ENCODE measurements at places on chromosomes 7 and 10.
A peak's percentile ranks its signal among the peaks of the same experiment; 100 is the strongest.

GRCh38 chr10:60965696-60966095 lies 21.7 kb upstream of the RHOBTB1 start:
- no peak for DNase-seq

DNA sequence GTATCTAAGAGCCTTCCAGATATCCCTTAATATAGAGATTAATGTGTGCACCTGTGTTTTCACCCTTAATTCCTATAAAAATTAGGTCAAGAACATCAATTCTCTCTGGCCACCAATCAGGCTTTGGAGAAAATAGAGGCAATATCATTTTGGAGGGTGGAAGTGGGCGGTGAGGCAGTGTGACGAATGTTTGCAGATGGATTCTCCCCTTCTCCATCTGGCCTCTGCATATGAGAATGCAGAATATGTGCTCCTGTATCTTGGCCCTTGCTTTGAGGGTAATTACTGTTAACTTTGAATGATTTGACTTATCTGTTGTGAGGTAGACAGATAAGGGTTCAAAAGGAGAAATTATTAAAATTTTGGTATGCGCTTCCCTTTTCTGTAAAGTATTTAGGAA lies 304.0 kb upstream of the NPSR1 start:
- no peak for DNase-seq

GRCh38 chr7:7504910-7505704 lies 30.6 kb downstream of the COL28A1 start:
- no peak for DNase-seq

DNA sequence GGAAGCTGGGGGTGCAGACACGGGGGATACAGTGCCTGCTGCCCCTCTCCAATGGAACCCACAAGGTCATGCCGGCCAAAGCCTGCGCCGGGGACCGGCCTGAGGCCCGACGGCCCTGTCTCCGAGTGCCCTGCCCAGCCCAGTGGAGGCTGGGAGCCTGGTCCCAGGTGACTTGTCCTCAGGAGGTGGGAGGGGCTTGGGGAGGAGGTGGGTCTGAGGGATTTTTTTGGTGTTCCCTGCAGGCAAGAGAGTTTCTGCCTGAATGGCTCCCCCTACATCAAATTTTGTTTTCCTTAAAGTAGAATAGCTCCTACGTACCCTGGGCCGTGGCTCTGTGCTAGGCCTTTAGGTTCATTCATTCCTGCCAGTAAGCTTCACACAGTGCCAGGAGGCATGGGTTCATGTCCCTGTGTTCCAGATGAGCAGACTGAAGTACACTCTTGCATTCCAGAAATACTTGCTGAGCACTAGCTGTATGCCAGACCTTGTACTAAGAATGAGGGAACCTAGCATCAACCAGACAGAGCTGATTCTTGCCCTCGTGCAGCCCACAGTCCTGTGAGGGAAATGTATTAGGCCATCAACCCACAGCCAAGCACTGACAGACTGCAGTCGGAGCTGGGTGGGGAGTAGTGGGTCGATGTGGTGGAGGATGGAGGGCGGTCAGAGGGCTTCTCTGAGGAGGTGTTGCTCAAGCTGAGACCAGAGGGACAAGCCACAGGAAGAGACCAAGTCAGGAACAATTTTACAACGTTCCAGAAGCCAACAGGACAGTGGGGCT lies 31.1 kb downstream of the TBATA start:
- no peak for DNase-seq

- DNase-seq: peak; percentile 64
These were observed 57.1 kb upstream of the KMT2E start for GRCh38 chr7:104956753-104957450.

DNA sequence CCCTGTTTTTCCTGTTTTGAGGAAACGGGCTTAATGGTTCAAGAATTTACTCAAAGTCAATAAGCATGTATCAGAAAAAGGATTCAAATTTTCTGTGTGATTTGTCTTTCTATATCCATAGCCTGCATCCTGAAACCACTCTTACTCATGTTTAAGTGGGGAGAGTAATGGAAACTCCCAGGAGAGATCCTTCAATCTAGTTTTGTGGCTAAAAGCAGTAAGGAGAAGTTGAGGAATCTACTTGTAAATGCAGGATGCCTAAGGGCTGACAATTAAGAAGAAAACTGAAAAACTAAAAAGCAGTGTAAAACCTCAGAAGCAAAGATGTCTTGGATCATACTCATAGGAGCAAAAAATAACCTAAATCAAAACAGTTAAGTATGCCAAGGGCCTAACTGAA lies 68.1 kb upstream of the GRID1 start:
- DNase-seq: no peak

GRCh38 chr7:131627735-131628190 lies 71.3 kb upstream of the PODXL start:
- DNase-seq: no peak

GRCh38 chr10:125520968-125521367 lies 162.0 kb downstream of the TEX36 start:
- no peak for DNase-seq

DNA sequence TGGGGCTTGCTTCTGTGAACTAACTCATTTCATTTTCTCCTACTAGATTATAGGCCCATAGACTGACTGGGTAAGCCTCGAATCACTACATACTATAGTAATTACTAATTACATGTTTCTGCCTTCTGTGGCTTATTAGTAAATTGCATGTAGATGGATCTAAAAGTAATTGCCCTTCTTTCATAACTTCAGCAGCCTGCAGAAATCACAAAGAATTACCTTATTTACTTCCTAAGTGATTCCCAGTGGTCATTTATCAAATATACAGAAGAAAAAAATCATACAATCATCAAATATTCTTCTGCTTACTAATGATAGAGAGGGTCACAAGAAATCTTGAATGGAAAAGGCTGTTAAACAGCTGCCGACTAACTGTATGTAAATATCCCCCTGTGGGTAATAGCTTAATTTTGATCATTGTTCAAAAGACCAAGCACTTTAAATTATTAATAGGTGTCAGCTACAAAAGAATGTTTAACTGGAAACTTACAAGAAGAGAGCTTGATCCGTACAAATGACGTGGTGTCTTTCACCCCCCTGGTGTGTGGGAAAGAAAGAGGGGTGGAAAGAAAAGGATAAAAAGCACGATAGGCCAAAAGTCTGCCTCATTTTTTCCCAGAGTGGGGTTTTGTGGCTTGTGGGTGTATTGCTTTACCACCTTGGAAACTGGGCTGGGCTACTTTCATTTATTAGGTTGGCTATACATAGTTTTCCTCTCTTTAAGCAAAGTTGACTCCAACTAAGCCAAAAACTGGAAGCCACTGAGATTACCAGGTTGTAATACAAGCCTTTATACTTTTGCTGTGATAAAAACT lies 361.8 kb upstream of the ZMIZ1 start:
- DNase-seq: no peak

- no peak for DNase-seq
These were observed 56.2 kb downstream of the UBE3C start for GRCh38 chr7:157194948-157195347.

GRCh38 chr7:80619741-80620140 lies 18.7 kb upstream of the CD36 start:
- no peak for DNase-seq

- DNase-seq: no peak
These were observed 184.0 kb upstream of the RNF32 start for GRCh38 chr7:156456503-156457115.

- no peak for DNase-seq
These were observed 28.1 kb downstream of the DLG5 start for GRCh38 chr10:77898323-77899079.

GRCh38 chr10:111756217-111757061 lies 427.1 kb downstream of the GPAM start:
- DNase-seq: peak; percentile 49

DNA sequence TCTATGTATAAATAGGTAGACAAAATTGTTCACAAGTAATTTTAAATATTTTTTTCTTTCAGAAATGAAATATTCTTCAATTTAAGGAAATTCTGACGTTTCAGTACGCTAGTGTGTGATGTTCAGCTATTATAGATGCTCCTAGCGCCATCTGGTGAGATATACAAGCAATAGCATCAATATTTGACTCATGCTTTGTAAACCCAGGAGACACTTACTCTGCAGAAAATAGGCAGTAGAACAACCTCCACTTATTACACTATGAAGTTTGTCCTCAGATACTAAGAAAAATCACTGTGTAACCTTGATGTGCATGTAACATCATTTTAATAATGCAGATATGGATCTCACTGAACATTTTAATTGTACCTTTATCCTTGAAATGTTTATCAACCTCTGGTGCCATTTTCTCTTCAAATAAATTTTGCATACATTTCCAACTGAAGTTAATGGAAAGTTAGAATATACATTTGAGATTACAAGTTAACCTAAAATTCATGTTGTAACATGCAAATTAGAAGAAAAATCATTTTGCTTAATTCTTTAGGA lies 151.5 kb upstream of the FAM3C start:
- DNase-seq: no peak

DNA sequence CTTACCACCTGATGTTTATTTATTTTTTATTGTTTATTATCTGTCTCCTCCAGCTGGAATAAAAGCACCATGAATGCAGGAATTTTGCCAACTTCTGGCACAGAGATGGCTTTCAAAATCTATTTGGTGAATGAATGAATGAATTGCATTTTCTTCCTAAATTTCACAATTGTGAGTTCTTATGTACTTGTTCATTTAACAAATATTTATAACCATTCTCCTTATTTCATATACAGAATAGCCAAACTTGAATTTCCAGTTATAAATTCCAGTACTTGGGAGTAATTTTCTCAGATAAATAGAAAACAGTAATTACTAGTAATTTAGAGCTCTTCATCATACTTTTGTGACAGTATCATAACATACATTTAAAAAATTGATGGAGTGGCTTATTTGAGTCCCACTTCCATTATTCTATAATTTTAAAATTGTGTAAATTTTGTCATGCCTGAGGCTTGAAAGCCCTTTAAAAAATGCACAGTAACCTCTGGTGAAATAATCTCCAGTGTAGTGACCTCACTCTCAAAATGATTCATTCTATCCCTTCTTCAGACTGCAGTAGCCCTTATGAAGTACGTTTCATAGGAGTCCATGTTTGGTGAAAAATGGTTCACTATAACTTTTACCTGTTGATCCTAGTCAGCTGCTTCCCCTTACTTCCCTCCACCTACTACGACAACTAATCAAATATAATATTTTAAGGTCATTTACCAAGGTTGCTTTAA lies 40.0 kb upstream of the SRI start:
- DNase-seq: no peak

DNA sequence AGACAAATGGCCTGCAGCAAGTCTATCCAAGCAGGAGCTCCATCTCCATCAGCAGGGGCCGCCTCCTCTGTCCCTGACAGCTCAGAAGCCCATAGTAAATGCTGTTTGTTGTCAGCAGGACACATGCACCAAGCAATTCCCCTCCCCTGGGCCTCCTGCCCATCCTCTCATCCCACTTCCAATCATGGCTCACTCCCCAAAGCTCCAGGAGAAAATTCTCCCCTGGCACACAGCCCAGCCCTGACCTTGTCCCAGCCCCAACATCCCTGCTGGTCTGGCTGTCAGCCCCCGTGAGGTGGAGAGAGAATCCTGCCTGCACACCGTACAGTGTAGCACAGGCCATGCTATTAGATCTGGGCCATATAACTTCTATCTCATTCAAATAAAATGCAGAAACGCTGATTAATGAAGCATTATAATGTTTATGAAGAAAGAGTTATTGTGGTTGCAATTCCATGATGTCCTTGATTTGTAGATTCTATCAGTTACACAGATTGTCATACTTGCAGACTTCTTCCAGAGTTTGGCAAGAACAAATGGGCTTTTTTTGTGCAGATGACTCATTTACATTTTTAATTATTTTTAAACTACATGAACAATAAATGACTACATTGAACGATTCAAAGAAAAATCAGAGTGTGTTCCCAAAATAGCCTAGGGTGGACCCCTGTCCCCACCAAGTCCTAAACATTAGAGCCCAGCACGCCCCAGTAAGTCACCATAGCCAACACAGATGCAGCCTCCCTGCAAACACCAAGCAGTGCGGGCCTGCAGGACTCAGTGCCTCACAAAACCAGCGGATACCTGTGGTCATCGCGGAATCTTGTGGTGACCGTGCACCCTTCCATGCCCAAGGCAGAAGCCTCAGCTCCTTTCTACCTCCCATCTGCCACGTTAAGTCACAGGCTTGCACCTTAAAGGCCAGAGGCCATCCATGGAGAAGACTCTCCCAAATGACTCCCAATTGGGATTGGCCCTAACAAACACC lies 70.1 kb downstream of the COBL start:
- DNase-seq: no peak

- DNase-seq: no peak
These were observed 145.0 kb downstream of the ADAM12 start for GRCh38 chr10:126243306-126243705.

DNA sequence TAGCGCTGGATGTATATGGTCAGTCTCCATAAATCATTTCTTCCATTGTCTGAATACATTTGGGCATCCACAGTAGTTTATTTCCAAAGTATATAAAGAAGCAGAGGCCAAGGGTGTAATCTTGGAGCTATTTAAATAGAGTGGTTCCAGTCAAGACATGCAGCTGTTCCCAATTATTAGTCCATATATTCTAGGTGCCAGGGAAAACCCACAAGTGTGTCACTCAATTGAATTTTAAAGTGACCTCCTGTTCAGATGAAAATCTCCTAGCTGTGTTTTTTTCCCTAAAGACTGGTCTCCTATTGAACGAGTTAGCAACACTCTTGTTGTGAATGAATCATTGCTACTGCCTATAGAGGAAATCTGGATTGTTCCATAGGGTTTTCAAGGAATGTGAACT lies 260.2 kb upstream of the BMPER start:
- no peak for DNase-seq

DNA sequence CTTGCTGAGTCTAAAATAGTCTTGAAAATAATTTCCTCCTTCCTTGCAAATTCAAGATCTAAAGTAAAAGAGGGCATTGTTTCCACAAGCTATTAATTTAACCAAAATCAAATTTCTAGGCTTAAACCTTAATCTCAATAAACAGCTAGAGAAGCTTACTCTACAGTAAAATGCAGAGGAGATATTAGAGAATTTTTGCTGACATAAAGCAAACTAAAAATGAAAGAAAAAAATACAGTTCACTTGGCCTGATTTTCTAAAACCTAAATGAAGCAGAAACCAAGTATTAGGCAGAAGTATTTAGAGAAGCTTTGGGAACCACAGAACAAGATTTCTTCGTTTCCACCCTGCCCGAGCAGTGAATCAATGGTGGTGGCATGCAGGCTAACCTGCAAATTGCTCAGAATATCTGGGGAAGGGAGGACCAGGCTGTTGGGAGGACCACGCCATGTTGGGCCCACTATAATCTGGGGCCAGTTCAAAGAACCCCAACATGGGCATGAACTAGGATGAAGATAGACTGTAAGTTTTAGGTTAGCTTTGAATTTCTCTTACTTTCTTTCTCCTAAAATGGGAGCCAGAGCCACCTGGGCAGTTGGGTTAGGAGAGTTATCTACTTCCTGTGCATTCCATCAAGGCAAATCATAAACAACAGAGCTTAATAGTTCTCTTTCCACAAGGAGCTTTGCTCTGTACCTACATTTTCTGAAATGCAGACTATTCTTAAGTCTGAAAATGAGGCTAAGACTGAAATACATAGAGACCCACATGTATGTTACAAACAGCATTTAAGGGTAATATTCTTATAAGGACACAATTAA lies 4.1 kb downstream of the LAMB1 start:
- no peak for DNase-seq

All from activated CD4-positive, alpha-beta T cell treated with anti-CD3 and anti-CD28 coated beads for 36 hours (primary cell).